ENCODE measurements at places on chromosomes 7 and 10.
A peak's percentile ranks its signal among the peaks of the same experiment; 100 is the strongest.

- H3K27ac ChIP-seq: no peak overlapping the region
- no peak for DNase-seq
- 0 out of 2 replicates have a peak, but pooled peaks cover 7% of the 10 kb centered on the region for H3K4me1 ChIP-seq
- H3K4me3 ChIP-seq: no peak overlapping the region
Observed at GRCh38 chr10:71337219-71337701, 18.2 kb downstream of the SLC29A3 start.

DNA sequence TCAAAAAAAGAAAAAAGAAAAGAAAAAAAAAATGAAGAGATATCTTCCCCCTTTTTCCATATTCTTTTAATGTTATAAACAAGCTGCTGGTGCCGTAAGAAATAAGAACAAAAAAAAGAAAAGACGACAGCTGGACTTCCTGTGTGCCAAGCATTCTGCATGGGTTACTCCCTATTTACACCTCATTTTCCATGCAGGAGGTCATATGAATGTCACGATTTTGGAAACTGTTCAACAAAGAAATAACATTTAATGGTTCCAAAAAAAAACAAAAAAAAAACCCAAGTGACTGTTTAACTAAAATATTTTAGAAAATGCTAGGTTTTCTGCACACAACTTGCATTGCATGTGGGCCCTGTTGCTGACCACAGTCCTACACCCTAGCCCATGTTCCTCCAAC, 159.3 kb downstream of the TNS3 start:
- no peaks in the 10 kb centered on the region for H3K27me3 ChIP-seq
- peaks cover 6% of the 10 kb centered on the region for H3K4me1 ChIP-seq
- H3K4me3 ChIP-seq: no peak overlapping the region

- no peak overlapping the region for H3K4me3 ChIP-seq
- H3K27ac ChIP-seq: no peak overlapping the region
- H3K4me1 ChIP-seq: peaks cover 9% of the 10 kb centered on the region
- no peaks in the 10 kb centered on the region for H3K27me3 ChIP-seq
- H3K36me3 ChIP-seq: no peaks in the 10 kb centered on the region
- DNase-seq: no peak
Observed at GRCh38 chr10:31819391-31819820, 109.2 kb downstream of the ARHGAP12 start.

GRCh38 chr7:15675379-15675778, 11.1 kb downstream of the MEOX2 start:
- no peak overlapping the region for H3K27ac ChIP-seq
- no peaks in the 10 kb centered on the region for H3K27me3 ChIP-seq
- H3K36me3 ChIP-seq: no peaks in the 10 kb centered on the region
- DNase-seq: no peak

DNA sequence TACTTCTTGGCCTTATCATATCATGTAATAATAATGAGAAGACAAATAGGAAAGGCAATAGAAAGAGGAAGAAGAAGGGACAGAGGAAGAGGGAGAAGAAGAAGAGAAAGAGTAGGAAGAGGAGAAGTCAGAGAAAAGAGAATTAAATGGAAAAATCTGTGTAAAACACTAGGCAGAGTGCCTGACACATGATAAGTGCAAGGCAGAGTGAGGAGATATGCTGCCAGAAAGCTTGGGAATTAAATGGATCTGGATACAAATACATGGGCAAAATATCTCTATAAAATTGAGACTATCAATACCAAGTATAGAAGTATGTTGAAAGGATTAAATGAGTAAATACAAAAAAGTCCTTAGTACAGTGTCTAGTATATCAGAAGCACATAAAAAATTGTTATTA, 124.8 kb downstream of the CACNA2D1 start:
- no peaks in the 10 kb centered on the region for H3K27me3 ChIP-seq
- H3K4me1 ChIP-seq: peaks cover 12% of the 10 kb centered on the region
- H3K36me3 ChIP-seq: no peaks in the 10 kb centered on the region
- no peak overlapping the region for H3K27ac ChIP-seq
- no peak overlapping the region for H3K4me3 ChIP-seq

- H3K27ac ChIP-seq: no peak overlapping the region
- H3K27me3 ChIP-seq: no peaks in the 10 kb centered on the region
- no peak for DNase-seq
- H3K4me1 ChIP-seq: peaks cover 14% of the 10 kb centered on the region
- no peaks in the 10 kb centered on the region for H3K36me3 ChIP-seq
Observed at GRCh38 chr7:607938-608337, 88.3 kb upstream of the PDGFA start.

DNA sequence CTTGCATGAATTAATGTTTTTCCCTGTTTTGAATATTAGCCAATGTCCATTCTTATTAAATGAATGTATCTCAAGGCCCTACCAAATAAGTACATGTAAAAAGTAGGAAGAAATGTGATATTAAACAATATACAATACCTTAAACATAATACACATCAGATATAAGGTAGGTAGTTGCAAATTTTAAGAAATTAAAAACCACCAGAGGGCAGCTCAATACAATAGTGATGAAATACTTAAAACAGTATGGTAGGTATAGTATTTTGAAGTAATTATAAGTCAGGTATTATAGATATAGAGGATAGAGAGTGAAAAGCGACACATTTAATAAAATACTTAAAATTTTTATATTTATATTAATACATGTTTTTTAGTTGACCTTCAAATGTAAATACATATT, 43.6 kb upstream of the CDK14 start:
- no peak overlapping the region for H3K4me3 ChIP-seq
- DNase-seq: no peak
- H3K4me1 ChIP-seq: no peaks in the 10 kb centered on the region
- H3K27ac ChIP-seq: no peak overlapping the region

- H3K4me3 ChIP-seq: no peak overlapping the region
- H3K36me3 ChIP-seq: peaks cover 4% of the 10 kb centered on the region
- no peaks in the 10 kb centered on the region for H3K27me3 ChIP-seq
- peaks cover 54% of the 10 kb centered on the region for H3K4me1 ChIP-seq
- DNase-seq: no peak
Observed at GRCh38 chr7:121080257-121080912, 91.9 kb downstream of the CPED1 start.

DNA sequence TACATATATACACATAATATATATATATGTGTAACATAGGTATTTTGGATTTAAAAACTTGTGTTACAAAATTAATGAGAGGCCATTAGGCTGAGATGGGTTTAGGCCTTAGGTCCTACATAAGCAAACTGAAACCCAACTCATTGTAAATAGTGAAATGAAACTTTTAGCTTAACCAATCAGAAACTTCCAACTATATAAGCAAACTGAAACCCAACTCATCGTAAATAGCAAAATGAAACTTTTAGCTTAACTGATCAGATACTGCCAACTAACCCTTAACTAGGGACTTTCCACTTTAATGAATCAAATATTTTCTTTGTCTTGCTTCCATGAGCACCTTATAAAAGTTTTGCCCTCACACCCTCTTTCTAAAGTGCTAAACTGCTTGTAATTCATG, 17.3 kb upstream of the SAMD9L start:
- H3K27me3 ChIP-seq: no peaks in the 10 kb centered on the region
- no peak overlapping the region for H3K27ac ChIP-seq
- no peaks in the 10 kb centered on the region for H3K36me3 ChIP-seq
- H3K4me3 ChIP-seq: no peak overlapping the region
- no peaks in the 10 kb centered on the region for H3K4me1 ChIP-seq
- no peak for DNase-seq

GRCh38 chr10:56146806-56147205, 214.3 kb downstream of the ZWINT start:
- no peaks in the 10 kb centered on the region for H3K4me1 ChIP-seq
- H3K27ac ChIP-seq: no peak overlapping the region
- H3K36me3 ChIP-seq: no peaks in the 10 kb centered on the region
- DNase-seq: no peak
- no peak overlapping the region for H3K4me3 ChIP-seq

DNA sequence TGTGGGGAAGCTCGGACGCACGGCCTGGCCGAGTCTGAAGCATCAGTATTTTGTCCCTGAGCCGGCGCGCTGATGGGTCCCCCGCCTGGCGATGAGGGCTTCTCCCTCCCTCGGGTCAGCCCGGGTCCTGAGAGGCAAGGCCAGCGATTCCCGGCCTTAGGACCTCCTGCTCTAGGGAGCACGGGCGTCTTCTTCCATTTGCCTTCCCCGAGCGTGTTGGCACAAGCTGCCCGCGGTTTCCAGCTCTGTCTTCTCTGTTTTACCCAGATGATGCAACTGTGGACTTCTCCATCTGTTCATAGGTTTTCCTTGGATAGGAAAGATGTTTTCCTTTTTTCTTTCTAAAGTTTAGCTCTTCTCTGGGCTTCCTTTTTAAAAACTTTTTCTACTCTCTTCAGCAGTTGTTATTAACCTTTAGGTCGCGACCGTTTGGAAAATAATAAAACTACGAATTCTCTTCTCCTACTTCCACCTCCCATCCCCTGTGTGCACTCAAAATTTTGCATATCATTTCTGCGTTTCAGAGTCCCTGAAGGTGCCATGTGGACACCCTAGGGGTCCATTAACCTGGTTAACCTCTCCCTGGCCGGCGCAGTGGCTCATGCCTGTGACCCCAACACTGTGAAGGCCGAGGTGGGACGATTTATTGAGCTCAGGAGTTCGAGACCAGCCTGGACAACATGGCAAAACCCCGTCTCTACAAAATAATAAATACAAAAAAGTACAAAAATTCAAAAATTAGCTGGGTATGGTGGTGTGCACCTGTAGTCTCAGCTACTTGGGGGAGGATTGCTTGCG, 1.4 kb upstream of the SLC25A28 start:
- peaks cover 33% of the 10 kb centered on the region for H3K36me3 ChIP-seq
- peaks cover 18% of the 10 kb centered on the region for H3K4me1 ChIP-seq
- DNase-seq: no peak
- peak overlapping the region; percentile 63 for H3K4me3 ChIP-seq
- no peaks in the 10 kb centered on the region for H3K27me3 ChIP-seq
- peak overlapping the region; percentile 97 for H3K27ac ChIP-seq

DNA sequence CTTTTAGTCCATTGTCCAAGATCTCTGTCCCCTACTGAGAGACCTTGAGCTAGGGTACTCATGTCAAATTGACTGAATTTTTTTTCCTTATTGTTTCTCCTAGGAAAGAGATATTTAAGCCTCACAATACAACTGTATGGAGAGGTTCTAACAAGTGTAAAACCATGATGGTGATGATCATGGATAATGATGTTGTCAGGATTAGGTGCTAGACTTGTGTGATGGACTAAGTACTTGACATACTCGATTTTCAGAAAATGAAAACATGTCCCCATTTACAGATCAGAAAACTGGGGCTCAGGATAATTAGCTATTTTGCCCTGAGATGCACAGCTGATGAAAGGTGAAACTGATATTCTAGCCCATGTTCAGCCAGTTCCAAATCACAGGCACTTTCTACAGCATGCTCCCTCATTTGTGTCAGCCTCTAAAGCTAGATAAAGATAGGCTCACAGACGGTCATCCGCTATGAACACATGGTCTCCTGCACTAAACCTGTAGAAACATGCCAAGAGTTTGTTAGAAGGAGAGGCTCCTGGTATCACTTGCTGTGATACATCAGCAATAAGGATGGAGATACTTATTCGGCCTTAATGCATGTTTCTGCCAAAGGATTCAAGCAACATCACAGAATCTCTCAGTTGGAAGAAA, 67.6 kb downstream of the CREB3L2 start:
- DNase-seq: no peak
- H3K27ac ChIP-seq: no peak overlapping the region
- H3K4me3 ChIP-seq: no peak overlapping the region
- no peaks in the 10 kb centered on the region for H3K27me3 ChIP-seq

DNA sequence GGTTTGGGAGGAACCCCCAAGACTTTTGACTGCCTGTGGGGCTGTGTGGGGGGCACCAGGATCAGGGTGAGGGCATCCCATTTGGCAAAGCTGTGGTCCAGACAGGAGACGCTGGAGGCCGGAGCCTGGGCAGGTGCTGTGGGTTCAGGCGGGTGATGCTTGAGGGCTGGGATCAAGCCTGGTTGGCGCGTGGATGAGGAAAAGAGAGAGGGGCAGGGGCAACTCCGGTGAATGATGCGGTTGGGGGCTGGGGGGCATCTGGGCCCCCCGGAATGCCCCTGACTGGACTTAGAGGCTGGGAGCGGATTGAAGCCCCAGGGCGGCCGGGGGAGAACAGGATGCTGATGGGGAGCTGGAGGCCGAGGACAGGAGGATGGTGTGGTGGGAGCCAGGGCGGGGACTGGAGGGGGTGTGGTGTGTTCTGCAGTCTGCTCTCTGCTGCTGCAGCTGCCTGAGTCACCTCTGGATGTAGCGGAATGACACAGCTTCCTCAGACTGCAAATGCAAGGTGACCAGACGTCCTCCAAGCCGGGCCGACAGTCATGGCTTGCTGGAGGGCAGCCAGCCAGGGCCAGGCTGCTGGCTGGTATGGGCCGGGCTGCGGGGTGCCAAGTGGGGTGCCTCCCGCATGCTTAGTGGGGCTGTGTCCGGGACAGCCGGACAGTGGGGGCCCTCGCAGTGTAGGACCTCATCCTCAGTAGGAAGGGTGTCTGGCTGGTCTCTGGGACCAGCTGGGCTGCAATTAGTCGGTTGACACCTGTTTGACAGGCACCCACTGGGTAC, 3.2 kb downstream of the MAFK start:
- peak; percentile 94 for DNase-seq
- peaks cover 32% of the 10 kb centered on the region for H3K36me3 ChIP-seq
- H3K27ac ChIP-seq: peak overlapping the region; percentile 92
- no peaks in the 10 kb centered on the region for H3K27me3 ChIP-seq
- peaks cover 69% of the 10 kb centered on the region for H3K4me1 ChIP-seq

DNA sequence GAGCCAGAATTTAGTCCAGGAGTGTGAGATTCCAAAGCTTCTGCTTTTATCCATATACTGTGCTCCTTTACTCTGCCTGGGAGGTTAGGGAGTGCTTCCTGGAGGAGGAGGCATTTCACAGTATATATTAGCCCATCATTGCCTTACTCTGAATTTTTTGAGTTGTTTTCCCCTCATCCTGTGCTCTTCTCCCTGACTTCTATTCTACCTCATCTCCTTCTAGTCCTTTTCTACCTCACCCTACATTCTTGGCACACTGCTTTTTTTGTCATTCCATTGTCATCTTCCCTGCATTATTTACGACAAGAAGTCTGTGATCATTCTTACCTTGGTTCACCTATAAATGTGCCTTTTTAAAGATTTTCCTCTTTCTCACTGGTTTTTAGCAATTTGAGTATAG, 21.3 kb downstream of the STK17A start:
- H3K27ac ChIP-seq: no peak overlapping the region
- no peak overlapping the region for H3K4me3 ChIP-seq
- H3K4me1 ChIP-seq: no peaks in the 10 kb centered on the region
- H3K27me3 ChIP-seq: no peaks in the 10 kb centered on the region
- peaks cover 66% of the 10 kb centered on the region for H3K36me3 ChIP-seq

DNA sequence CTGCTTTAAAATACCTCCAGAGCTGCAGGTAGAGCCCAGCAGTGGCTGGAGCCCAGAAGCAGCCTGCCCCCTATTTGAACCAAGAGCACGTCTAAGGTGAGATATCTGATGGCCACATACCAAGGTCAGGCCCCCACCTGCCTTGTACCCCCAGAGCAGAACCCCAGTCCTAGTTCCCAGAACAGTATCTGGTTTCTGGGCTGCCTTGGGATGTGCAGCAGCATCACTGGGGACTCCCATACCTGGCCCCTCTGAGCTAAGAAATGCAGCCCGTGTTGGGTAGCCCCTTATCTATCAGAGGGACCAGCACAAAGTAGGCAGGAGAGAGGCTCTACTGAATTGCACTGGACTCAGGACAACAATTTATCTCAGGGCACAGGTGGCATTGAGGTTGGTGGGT, 8.9 kb downstream of the SFTPD start:
- H3K4me3 ChIP-seq: no peak overlapping the region
- peak; percentile 11 for DNase-seq
- H3K27ac ChIP-seq: no peak overlapping the region
- no peaks in the 10 kb centered on the region for H3K36me3 ChIP-seq
- H3K27me3 ChIP-seq: peaks cover 3% of the 10 kb centered on the region
- peaks cover 3% of the 10 kb centered on the region for H3K4me1 ChIP-seq

Data from SJSA1 (cell line).